Stimulated activated CD4-positive, alpha-beta T cell treated with anti-CD3 and anti-CD28 coated beads, Interleukin-12 subunit alpha, Interleukin-12 subunit beta, amount 100 ng/mL, for 48 hours (primary cell): ENCODE measurements at places on chromosomes 5 and 9.
A peak's percentile ranks its signal among the peaks of the same experiment; 100 is the strongest.

GRCh38 chr5:7770436-7770835 is 80.5 kb downstream of the CFAP90 start:
- DNase-seq = no peak

DNA sequence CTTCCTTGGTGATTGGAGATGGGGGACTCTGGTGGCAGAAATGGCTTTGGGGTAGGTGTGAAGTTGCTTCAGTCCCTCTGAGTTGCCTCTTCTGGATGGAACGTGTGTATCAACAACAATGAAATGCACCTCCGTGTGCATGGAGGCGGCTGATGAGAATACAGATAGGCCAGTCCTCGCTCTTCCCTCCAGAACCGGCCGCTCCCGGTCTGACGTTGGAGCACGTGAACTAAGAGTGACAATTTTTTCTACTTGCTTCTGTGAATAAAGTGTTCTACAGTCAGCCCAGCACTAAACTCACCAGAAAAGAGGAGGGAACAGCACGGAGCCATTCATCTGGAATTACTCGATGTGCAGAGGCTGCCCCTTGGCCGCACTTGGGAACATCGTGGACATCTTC is 90.7 kb downstream of the ANKRD33B start:
- DNase-seq = no peak

- no peak for DNase-seq
Measured at GRCh38 chr5:67917561-67917960, 298.0 kb upstream of the PIK3R1 start.

- no peak for DNase-seq
Measured at GRCh38 chr5:133122711-133123110, 70.9 kb downstream of the HSPA4 start.

DNA sequence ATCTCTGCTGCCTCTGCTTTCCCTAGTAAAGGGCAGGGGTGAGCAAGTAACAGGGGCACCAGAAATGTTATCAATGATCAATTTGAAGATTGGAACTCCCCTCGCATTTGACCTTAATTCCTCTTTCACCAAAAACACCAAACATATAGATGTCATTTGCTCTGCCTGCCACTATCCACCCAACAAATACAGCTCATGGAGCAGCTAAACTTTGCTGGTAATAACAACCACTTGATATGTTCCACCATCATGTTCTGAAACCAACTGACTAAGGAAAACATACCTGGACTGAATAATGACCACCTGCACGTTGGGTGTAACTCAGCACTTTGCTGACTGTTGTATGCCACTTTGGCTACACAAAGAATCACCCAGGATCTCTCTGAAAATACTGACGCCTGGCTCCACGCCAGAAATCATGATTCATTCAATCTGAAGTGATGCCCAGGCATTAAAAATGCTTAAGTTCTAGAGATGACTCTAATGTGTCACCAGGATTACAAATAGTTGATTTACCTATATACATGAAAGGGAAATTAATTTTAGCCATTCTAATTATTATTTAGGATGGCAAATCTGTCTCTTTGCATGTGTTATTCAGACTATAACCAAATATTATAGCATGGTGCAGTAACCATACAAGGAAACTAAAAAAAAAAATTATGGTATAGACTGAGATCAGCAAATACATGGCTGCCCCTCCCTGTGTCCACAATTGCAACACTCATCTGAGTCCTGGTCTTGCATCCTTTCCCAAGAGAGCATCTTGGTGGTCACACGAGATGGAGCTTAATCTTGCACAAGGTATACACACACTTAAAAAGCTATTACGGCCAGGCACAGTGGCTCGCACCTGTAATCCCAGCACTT is 43.1 kb upstream of the TTC39B start:
- DNase-seq = peak; percentile 2

- DNase-seq = no peak
Measured at GRCh38 chr5:169697511-169697890, 60.4 kb downstream of the DOCK2 start.

DNA sequence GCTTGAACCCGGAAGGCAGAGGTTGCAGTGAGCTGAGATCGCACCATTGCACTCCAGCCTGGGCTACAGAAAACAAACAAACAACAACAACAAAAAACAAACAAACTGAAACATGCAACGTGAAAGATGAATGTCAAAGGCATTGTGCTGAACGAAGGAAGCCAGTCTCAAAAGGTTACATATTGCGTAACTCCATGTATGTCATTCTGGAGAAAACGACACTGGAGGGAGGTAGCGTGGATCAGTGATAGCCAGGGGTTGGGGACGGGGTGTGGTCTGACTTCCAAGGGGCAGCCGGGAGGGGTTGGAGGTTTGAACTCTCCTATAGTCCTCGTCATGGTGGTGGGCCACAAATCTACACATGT is 12.1 kb upstream of the WDR5 start:
- DNase-seq = no peak

GRCh38 chr9:32500768-32501167 is 25.2 kb downstream of the RIGI start:
- no peak for DNase-seq

- no peak for DNase-seq
Measured at GRCh38 chr5:51661646-51662265, 278.5 kb downstream of the ISL1 start.
